Stimulated activated CD8-positive, alpha-beta memory T cell treated with anti-CD3 and anti-CD28 coated beads, Interleukin-4, amount 100 ng/mL, for 24 hours (primary cell): ENCODE measurements at places on chromosomes 6 and 20.

DNA sequence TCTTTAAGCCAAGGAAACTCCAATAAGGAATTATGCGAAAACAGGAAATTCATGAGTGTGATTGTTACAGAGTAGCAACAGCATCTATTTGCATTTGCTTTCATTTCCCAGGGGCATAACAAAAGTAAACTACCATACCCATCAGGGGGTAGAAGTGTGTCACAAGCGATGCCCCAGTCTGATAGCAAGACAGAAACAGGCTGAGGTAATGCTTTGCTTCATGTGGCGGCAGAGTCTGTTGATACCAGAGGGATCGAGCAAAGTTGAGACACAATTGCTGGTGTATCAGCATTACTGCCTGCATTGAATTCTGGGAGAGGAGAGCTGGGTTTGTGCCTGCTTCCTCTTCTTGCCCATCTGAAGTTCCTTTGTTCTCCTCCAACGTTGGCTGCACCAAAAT, 51.2 kb upstream of the LYRM2 start:
- DNase-seq, result no peak

GRCh38 chr20:64095927-64096326, 11.4 kb downstream of the NPBWR2 start:
- DNase-seq, result no peak

DNA sequence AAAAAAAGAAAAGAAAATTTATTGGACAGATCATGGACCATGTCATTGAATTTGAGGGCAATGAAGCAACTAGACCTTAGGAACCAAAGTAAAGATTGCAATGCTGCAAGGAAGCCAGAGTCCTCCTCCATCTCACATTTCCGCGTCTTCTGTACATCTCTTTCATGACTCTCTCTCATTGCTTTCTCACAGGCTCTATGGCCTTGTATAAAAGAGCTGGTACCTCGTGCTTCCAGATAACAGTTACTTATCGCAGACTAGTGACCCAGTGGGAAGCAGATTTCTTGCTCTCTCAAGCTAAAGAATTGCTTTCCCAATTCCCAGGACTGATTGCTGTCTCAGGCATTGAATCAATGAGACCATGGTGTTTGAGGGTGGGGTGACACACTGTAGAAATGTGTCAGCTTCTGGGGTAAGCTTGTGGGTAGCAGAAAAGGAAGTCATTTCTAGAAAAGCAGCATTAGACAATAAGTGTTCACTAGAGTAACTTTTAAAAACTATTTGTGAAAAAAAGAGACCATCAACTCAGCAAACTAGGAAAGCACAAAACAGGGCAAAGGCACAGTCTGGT, 635.3 kb downstream of the UTRN start:
- no peak for DNase-seq

DNA sequence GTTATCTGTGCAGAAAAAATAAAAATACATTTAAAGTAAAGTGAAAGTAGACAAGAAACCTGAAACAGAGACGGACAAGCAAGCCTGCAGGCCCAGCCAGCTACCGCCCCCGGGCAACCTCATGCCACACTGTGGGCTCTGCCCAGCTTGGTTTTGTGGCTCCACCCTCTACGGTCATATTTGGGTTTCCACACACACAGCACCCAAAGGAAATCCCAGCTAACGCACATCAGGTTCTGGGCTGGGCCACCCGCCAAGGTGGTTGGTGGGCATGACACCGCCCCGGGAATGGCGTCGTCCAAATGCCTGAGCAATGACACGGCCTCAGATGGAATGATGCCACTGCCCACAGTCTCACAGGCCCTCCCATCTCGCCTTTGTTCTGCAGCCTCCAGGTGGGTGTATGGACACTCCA, 22.9 kb downstream of the FAM110A start:
- DNase-seq, result peak; percentile 45

DNA sequence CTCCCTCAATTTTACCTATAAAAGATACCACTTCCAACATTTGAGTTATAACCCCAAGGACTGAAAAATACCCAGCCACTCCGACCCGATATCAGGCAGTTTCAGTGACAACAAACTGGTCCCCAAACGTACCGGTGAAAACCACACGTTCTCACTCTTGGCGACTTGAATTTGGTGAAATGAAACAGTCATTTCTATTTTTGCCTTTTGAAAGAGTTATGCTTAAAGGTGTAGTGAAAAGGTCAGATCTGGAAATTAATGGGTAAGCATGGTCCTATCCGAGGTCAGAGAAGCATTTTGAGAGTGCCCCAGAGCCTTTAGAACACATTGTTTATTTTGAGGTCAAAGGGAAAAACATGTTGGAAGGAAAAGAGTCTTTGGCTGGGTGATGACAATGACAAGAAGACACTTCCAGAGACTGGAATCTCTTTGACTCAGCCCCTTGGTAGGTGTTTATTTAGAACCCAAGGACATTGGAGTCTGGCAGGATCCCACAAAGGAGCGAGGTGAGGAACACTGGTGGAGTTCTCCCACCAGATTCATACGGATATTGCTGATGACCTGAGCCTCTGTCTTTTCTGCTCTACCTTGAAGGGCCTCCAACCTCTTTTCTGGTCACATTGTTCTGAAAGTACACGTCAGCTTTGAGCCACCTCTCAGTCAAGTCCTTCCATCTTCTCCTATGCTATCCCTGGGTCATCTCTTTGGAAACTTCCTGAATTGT, 235.0 kb downstream of the GMPR start:
- no peak for DNase-seq

- no peak for DNase-seq
Measured at GRCh38 chr20:47181056-47181862, 175.2 kb downstream of the ZMYND8 start.

DNA sequence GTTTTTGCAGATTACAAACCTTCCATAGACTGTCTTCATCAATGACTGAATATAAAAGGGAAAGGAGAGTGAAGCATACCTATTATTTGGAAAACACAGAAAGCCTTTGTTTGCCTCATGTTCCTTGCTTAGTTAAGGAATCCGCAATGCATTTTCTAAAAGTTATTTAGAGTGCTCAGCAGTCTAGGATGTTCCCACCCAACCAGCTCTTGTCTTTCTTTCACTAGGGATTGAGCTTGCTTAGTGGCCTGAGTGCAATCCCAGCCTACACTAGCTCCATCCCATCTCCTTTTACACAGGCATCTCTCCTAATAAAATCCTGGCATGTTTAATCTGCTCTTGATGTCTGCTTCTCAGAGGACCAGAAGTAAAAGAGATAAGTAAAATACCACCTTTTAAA, 850.5 kb upstream of the GJE1 start:
- DNase-seq, result no peak

DNA sequence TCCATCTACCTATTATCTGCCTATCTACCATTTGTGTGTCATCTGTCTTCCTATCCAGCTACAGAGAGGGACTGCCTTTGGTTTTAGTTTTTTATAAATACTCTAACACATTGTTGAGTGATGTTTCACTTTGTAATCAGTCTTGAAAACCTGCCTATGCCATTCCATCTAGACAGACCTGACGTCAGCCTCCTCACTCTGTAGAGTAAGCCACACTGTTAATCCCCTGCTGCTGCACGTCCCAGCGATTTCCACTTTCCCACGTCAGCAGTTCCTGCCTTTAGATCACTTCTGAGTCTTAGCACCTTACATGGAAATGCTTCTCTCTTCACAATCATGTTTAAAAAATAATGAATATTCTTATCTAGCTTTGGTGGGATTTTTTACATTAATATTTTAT, 54.8 kb downstream of the PLG start:
- no peak for DNase-seq

DNA sequence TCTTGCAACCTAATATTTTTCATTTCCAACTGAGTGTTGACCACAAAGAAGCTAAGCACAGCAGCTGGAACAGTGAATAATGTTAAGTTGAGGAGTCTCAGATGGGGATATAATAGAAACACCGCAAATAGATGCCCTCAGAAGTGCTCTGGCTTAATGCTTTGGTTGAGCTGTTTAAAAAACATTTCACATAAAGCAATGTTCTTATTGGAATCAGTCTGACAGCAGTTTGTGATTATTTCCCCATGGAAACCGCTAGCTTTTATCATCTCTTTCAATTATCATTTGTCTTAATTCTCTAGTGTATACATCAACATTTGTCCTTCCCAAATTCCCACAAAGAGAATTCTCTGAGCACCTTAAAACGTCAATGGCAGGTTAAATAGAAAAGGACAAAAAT, 30.8 kb downstream of the METTL24 start:
- DNase-seq, result no peak

GRCh38 chr6:79465381-79465780, 71.8 kb downstream of the LCA5 start:
- DNase-seq, result no peak

DNA sequence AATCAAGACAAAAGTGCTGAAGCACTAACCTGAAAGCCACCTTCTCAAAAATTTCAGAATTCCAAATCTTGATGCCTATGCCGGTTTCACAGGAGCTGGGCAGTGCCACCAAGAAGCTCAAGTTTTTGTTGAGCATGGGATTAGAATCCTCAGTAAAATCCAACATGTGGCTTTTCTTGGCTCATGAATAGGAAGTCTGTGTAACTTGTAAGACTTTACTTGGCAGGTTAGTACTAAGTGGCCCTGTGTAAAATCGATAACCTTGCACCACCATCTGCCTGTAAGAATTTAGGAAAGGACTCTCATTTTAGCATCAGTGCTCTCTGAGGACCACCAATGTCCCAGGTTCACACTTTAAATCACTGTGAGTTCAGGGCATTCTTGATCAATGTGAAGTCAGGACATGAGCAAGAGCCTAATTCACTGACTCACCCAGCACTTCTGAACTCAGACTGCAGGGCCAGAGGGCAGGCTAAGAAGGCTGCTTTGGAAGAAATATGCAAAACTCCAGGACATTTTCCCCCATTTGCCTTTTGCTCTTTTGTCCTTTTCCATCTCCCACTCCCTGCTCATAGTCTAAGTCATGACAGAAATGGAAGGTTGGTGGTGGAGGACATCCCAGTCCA, 113.2 kb downstream of the EDN1 start:
- DNase-seq, result no peak

- no peak for DNase-seq
Measured at GRCh38 chr20:18005170-18005989, 36.6 kb downstream of the MGME1 start.

GRCh38 chr6:112198582-112198981, 55.8 kb downstream of the LAMA4 start:
- no peak for DNase-seq

GRCh38 chr20:62381202-62381797, 5.6 kb upstream of the RPS21 start:
- no peak for DNase-seq
